ENCODE measurements at places on chromosomes 2 and 18.

DNA sequence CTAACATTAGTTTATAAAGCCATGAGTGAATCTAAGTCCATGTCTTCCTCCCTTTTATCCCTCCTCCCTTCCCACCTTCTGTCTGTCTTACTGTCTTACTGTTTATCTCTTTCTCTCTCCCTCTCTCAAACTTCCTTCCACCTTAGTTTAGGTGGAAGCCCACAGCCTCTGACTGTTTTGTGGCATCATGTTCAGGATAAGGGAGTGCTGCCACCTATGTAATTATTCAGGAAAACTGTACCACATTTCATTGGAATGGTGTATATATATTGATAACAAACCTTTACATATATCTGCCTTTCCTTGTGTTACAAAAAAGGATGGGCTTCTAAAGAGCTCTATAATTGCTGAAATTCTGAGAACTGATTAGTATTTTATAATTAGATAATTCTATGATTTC lies 48.7 kb downstream of the NETO1 start:
- DNase-seq = no peak

GRCh38 chr2:175027755-175028154 lies 22.6 kb upstream of the CHN1 start:
- no peak for DNase-seq

DNA sequence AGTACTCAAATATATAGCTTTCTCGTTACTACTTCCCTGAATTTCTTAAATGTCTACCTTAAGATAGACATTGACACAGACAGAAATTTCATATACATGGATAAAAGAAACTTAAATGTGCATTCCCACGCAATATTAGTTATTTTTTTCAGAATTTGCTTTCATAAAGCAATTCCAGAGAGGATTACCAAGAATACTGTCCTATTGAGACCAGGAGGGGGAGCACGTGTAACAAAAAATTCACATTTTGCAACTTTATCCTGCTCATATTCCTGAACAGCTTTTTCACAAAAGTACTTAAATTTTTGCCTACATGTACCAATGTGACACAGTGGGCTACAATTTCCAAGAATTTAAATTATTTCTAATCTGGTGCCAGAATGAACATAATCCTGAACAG lies 30.7 kb upstream of the ERCC3 start:
- peak; percentile 60 for DNase-seq

GRCh38 chr2:189406586-189407233 lies 34.6 kb upstream of the WDR75 start:
- DNase-seq = no peak

DNA sequence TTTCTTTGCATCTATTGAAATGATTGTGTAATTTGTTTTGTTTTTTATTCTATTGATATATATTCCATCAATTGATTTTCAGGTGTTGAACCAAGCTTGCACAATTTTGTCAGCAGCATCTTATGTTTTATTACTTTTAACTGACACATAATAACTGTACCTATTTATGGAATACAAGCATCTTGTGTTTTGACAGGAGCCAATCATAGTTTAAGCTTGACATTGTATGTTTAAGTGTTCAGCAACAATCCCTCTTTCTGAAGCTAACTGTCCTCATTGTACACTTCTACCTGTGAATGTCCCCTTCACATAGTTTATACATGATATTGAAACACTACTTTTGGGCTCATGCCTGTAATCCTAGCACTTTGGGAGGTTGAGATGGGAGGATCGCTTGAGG lies 1017.6 kb upstream of the GYPC start:
- DNase-seq = no peak

GRCh38 chr2:235558572-235558971 lies 64.7 kb downstream of the AGAP1 start:
- no peak for DNase-seq

GRCh38 chr2:121906170-121906569 lies 150.7 kb downstream of the TSN start:
- no peak for DNase-seq

GRCh38 chr18:77910347-77910746 lies 660.7 kb downstream of the GALR1 start:
- DNase-seq = no peak

DNA sequence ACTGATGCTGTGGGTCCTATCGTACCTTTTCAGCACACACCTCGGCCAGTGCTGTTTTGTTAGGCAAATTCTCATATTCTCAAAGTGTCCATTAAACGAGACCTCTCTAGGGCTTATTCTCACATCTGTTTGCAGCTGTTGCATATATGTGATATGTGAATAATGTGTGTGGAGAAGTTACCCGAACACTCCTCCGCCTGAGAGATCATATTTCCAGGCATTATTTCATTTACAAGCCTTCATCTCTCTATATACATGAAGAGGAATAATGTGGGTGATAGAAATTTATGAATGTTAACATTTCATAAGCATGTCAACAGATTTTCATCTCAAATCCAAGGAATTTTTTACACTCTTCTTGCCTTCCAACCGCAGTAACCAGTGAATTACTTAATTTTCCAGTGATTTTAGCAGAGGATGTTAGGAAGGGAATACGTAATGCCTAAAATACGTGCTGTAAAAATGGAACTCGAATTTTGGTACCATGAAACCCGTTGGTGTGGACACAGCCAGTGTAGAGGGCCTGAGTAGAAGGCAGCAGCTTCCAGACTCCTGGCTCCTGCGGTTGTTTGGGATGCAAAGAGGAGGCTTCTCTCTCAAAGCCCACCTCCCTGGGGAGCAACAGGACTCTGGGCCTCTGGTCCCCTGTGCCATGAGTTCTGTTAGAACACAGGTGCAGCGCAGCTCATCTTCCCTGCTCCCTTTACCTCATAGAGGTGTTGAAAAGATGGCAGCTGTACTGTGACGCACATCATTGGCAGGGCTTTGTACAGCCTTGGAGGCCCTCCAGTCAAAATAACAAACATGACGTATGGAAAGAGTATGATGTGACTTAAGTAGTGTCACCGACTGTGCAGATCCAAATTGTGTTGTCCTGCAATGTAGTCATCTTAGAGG lies 280.1 kb downstream of the NEDD4L start:
- DNase-seq = no peak

DNA sequence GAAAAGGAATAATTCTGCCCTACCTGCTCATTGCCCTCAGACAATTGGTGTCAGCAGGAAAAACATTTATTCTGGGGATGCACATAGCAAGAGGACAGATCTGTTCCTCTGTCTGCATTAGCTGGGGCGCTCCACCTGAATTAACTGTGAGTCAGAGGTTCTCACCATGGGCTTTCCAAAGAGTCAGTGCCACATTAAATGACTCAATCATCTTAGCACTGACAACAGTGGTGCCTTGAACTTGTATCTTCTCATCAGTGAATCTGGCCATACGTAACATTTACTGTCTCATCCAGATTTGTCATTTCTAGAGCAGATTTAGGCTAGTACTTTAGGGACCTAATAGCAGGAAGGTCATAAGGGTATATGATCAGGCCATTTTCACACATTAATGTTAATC lies 358.1 kb upstream of the CRIM1 start:
- no peak for DNase-seq

GRCh38 chr2:181977661-181978350 lies 7.8 kb upstream of the PPP1R1C start:
- DNase-seq = no peak

- no peak for DNase-seq
Measured at GRCh38 chr2:225041207-225041850, 939 bp downstream of the DOCK10 start.

DNA sequence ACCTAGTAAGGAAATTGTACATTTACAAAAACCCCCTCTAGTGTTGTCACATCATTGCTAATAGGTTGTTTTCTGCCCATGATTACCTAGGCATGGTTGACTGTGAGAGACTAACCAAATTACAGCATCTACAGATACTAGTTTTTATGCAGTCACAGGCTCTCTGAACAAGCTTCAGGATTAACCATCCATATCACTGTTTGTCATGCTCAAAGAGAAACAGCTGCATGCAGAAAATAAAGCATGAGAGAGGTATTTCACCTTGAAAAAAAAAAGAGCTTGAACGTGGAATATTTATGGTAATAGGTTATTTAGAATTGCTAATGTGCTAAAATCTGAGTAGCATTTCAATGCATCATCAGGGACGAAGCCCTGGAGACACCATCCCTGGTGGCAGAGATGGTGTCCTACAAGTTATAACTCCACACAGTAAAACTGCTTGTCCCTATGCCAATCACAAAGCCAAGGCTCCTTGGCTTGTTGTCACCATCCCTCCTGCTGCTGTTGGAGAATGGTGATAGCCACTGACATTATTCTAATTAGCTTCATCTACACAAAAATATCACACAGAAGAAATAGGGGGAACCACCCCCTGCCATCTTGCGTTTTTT lies 5.4 kb downstream of the NEB start:
- DNase-seq = no peak

GRCh38 chr18:6022845-6023244 lies 127.5 kb upstream of the TMEM200C start:
- DNase-seq = no peak

GRCh38 chr18:57422313-57422872 lies 12.8 kb upstream of the ONECUT2 start:
- no peak for DNase-seq

DNA sequence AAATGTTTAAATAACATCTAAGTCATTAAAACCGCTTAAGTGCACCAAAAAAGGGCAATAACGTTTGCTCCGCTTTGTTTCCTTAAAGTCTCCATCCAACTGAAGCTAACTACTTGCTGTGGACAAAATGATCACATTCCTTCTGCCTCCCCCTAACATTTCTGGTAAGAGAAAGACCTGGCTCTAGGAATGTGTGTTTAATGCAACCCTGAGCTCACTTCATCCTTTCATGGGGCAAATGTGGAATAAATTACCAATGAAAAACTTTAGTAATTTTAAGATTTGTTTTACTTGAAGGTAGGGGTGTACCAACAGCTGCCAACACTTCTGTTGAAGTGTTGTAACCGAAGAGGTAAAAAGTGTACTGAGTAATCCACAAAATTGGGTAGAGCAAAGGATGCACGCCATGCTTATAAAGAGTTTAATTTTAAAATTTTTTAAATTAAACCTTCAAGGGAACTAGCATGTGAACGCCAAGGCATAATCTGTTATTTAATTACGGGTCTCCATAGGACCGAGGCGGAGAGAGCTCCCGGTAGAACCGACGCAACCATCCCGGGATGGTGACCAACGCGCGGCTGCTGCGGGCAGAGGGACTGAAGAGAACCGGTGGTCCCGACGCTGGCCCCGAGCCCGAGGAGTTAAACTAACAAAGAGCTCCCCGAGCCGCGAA lies 1.1 kb downstream of the HNRNPLL start:
- DNase-seq = peak; percentile 38

DNA sequence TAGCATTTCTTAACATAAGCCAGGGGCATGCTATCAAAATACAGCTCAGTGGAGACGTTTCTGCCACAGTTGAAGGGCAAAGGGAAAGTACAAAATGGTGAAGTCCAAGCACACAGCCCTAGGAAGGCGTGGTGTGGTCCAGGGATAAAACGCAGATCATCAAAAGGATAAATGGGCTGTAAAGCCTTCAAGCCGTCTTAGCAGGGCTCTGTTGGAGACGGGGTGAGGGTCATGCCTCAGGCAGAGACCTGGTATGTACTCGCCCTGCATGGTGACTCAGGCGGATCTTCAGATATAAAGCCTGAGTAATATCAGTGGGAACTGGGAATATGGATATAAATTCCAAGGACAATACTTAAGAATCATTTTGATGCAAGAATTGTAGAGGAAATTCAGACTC lies 61.2 kb downstream of the NGEF start:
- DNase-seq = no peak

- DNase-seq = no peak
Measured at GRCh38 chr18:64330931-64331330, 182.0 kb upstream of the LINC00305 start.

- DNase-seq = no peak
Measured at GRCh38 chr2:1414121-1414520, 858 bp downstream of the TPO start.

DNA sequence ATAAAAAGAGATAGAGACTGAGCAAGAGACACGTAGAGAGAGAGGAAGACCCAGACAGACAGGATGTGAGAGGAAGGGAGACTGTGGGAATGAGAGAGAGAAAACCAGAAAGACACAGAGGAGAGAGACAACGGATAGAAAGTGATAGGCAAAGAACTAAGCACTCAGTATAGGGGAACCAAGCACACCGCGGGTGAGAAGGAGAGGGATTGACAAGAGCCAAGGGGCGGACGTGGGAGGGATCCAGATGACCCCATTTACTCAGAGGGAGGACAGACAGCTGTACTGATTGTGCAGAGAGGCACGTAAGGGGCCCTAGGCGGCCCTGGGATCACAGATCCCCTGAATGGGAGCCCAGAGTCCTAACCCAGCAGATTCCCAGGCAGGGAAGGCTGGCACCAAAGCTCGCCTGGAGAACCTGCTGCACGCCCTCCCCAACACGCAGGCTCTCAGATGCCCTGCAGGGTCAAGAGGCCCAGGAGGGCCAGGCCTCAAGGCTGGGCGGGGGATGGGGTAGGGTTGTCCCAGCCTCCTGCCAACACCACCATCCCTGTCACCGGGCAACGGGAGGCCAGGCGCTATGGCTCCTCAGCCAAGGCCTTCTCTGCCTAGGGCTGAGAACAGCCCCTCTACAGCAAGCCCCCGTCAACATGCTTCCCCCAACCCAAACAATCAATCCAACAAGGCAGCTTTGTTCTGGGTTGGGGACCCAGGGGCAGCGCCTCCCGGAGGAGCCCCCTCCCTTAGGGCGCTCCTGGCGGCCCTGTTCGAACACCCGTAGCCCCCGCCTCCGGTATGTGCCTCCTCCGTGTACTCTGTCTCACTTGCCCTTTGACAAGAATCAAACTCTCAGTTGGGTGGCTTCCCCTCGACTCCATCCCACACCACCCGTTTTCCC lies 579 bp downstream of the LOXL3 start:
- no peak for DNase-seq

DNA sequence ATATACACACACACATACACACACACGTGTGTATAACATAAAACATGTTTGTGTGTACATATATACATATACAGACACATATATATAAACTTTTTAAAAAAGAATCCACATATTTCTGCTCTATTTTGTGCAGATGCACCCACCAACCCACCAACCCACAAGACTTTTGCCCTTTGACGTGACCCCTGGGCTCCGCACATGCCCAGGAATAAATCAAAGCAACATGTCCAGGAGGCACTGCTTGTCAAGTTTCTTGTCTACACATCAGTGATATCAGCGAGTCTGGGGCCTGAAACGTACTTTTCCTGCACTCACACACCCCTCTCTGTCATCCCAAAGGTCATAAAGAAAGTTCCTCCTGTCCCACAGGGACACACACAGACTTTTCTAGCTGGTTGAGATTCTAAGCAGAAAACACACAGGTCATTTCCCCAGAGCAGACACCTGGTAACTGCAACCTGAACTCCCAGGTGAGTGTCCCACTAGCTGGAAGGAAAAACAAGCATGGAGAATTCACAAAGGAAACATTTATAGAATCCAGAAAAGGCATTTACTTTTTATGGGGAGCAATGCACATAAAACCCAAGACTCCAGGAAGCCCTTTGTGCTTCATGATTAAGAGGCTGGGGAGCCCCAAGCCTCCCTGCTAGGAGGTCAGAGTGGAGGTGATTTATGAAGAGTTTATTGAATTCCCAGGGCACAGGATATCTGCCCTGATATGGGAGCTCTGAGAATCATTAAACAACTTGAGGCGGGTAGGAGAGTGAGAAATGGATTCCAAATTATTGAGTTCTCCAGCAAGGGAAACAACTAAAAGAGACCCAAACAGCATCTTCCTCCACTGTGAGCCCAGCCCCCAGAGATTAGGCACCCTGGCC lies 211.6 kb downstream of the MGAT5 start:
- DNase-seq = no peak

Measured in NCI-H1694 treated with DMSO at 0.1 percent for 48 hours (cell line).